ENCODE measurements at places on chromosomes 5 and 9.

DNA sequence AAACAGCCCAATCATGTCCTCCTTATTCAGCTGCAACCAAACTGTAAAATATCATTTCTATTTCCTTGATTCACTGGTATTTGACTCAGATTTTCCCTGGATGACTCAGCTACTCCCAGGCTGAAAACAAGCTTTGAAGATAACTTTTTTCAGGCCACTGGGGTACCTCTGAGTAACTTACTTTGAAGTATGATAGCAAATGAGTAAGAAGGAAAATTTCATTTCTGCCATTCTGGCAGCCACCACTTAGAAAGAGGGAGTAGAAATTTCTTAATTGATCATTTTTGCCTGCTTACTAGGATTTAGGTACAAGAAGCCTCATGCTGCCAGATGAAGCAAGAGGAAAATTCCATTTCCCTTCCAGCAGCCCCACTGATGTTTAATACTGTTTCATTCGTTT is 247.4 kb downstream of the PRELID2 start:
- no peak for DNase-seq

DNA sequence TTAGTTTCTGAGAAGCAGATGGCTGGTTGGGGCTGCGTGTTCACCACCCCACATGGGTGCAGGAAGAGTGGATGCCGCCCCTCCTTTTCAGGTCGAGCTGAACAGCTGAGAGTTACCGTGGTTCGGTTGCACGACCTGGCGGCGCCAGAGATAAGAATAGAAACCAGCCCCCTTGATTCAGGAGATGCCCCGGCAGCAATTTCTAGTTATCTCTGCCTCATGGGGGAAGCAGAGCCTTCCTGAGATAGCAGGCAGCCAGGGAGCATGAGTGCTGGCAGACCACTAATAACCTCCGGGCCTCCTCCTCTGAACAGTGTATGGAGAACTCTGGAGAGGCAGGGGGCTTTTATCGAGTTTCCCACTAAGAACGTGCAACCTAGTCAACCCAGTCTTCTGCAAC is 177.8 kb downstream of the NSG2 start:
- DNase-seq, result no peak

DNA sequence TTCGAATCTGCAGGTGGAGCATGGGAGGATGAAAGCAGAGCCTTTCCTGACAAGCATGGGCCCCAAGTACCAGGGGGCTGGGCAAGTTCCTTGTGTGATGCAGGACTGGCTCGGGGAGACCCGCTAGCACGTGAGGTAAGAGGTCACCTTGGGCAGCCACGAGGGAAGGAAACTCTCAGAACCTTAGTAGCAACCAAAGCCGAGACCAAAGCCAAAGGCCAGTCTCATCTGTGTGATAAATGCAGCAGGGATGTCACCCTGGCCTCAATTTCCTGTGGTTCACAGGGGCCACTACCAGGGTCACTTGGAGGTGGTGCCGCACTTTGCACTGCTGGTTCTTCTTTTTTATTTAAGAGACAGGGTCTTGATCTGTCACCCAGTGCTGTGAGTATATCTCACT is 39.5 kb downstream of the PRRT1B start:
- DNase-seq, result no peak

- DNase-seq, result no peak
Observed at GRCh38 chr5:121976979-121977378, 15.2 kb downstream of the SRFBP1 start.

GRCh38 chr9:134187891-134188385 is 23.6 kb upstream of the RNU6ATAC start:
- DNase-seq, result no peak

DNA sequence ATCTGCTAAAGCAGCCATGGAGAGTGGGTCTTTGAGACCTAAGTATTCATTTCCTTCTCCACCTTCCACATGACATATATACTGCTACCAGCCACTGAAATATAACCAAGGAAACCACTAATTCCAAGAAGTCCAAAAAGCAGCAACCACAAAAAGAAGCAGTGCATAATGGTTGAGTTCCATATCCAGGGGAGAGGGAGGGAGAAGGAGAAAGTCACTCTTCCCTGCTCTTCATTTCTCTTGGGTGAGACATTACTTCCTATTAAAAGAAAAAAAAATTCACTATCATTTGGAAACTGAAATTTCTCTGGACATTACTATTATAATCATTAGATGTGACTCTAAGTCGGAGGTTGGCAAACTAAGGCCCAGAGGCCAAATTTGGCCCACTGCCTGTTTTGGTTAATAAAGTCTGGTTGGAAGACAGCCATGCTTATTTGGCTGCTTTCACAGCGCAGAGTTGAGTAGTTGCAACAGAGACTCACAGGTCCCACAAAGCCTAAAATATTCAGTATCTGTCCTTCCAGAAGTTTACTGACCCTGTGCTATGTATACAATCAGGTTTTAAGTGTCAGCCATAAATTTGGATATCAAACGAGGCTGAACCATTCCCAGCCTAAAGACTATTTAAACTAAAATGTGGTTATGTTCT is 168.6 kb downstream of the MPDZ start:
- no peak for DNase-seq

DNA sequence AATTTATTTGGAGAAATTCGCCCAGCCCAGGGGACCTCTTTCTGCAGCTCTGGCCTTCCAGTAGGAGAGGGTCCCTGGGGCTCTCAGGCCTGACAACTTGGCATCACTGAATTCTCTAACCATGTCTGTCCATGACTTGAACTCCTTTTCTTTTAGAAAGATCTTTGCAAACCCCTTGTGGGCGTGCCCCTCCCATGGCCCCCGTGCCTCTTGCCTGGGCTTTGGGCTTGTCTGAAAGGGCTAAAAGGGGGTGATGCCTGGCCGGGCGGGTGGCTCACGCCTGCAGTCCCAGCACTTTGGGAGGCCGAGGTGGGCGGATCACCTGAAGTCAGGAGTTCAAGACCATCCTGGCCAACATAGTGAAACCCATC is 3.2 kb upstream of the SQSTM1 start:
- no peak for DNase-seq

DNA sequence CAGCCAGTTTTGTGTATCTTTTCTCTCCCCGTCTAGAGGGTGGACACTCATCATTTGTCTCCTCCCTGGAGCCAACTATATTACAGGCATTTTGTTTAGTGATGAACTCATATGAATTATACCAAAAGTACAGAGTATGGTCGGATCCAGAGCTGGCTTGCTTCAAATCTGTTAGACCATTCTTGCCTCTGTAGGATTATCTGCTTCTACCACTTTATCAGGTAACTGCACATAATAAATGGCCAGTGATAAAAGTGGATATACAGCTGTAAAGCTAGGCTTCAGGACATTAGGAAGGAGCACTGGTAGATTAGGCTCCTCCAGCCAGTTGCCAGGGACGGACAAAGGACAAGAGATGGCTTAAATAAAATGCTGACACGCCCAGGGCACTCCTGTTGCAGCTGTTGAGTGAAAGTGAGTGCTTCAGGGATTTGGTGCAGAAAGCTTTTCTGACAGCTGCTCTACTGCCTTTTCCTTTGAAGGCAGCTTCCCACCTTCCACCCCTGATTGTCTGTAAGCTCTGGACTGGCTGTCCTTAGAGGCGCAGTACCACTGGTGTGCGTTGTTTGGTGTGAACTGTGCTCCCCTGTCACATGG is 259.2 kb downstream of the PDZD2 start:
- DNase-seq, result no peak

GRCh38 chr5:132392978-132393825 is 23.7 kb downstream of the SLC22A5 start:
- no peak for DNase-seq

DNA sequence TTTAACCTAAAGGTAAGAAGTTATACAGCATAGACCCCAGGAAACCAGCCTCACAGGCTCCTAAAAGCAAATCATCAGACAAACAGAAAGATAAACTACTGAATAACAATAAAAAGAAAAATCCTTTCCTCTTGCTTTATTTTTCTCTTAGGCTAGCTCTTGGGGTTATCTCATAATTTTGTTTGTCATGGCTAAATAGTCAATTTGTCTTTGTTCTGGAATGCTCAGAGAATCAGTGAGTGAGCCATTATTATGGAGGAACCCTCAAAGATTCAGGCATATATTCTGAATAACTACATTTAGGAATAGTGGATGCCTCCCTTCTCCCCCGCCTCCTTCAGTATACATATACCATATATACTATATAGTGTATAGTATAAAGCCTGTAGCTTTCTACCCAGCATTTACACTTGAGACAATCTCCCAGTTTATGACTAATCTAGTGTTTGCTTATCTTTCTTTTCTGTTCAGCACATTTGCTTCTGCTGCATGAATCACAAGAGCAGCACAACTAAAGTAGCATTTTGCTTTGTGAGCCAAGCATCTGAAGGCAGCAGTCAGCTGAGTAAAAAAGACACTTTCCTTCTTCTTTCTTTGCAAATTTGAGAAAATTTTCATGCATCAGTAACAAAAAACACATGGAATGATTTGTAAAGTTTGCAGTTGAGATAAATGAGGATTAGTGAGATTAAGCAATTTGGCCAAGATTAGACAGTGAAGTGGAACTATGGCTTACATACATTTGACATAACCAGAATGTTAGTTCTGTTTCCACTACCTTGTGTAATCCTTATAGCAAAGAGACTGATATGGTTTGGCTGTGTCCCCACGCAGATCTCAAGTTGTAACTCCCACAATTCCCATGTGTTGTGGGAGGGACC is 45.3 kb upstream of the PPP3R2 start:
- no peak for DNase-seq

DNA sequence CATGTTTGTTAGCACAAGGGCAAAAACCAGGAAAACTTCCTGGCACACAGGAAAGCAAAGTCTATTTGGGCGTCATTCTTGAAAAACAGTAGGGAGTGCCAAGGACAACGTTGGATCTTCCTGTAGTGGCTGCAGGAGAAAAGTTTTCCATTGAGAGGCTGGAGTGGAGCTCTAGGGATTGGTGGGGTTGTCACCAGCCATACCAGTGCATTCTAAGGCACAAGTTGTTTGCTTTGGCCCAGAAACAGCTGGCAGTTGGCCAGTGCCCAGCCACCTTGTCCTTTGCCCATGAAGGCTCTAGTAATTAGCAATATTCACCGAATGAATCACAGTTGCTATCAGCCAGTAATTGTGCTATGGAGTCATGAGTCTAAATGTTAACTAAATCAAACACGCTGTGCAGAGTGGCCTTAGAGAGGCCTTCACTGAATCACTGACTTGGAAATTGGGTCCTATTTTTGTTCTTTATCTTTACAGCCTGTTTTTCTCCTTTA is 26.4 kb downstream of the TNFSF15 start:
- DNase-seq, result no peak

GRCh38 chr5:170200876-170201275 is 31.9 kb upstream of the C5orf58 start:
- no peak for DNase-seq

DNA sequence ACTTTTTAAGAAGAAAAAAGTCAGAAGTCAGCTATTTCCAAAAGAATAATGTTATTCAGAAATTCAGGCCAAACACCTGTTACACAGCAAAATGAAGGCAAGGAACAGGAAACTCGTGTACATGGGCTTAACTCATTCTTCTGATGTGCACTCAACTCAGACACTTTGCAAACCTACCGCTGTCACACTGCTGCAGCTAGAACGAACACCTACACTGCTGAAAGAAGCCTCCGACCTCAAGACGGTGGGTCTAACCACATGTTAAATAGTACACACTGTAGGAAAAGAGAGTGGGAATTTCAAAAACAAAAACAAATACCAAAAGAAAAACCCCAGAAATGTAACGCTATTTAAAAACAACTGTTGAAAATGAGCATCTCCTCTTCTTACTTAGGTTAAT is 384.5 kb downstream of the IRX1 start:
- DNase-seq, result no peak

Data from T-helper 17 cell (primary cell).